ENCODE measurements at places on chromosomes 3 and 15.

DNA sequence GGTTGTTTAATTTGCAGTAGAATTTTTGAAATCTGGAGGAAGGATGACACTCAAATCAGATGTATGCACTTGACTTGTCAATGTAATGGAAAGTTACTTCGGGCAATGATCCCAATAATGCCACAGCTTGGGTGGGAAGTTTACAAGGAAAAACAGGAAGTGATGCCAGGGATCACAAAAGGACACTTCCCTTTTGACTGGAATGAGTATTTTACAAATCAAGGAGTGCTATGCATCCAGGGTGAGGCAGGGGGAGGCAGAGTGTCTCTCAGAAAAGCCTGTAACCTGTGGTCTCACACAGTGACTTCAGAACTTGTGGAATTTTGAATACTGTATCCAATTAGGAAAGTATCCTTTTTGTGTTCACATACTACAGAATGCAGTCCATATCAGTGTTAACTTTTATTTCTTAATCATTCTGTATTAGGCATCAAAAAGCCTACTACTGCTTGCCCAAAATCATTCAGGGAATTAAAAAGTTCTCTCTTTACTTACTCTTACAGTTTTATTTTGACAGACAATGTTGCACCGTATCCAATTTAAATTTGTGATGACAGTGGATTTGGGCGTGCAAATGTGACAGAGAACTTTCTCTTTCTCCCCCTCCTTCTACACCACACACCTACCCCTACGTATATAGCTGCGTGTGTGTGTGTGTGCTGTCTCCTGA is 445.1 kb downstream of the MECOM start:
- DNase-seq: peak; percentile 71

- DNase-seq: no peak
These were observed 61.5 kb downstream of the OSBPL10 start for GRCh38 chr3:31919528-31919927.

DNA sequence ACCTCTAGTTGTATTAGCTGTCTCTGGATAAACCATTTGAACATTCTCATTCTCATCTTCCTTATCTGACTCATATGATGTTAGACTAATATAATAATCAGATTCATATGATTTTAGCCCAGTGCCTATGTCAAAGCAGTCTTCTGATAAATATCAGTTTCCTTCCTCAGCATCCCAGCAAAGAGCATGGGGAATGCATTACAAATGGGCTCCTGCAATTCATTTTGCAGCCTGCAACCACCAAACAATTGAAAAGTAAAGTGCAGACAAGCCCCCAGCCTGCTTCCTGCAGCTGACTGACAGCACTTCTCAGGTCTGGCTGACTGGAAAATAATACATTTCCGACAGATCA is 78.2 kb upstream of the STAC start:
- DNase-seq: no peak

DNA sequence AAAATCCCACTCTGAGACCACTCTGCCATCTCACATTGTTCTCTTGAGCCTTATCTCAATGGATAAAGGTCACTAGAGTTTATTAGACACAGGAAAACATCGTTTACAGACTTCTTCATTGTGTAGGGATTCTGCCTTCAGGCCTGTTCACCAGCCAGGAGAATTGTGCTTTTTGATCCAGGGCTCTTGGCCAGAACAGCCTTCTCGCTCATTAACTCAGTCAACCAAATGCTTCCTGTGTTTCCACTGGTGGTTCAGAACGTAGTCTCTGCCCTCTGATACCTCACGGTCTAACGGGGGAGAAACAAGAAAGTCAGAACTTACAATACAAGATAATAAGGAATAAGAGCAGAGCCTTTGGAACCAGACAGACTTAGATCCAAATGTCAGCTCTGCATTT is 54.2 kb upstream of the TSEN2 start:
- no peak for DNase-seq

- DNase-seq: peak; percentile 6
These were observed 25.5 kb upstream of the ESYT3 start for GRCh38 chr3:138408751-138409570.

GRCh38 chr3:9825451-9826040 is 15.5 kb downstream of the TTLL3 start:
- no peak for DNase-seq

DNA sequence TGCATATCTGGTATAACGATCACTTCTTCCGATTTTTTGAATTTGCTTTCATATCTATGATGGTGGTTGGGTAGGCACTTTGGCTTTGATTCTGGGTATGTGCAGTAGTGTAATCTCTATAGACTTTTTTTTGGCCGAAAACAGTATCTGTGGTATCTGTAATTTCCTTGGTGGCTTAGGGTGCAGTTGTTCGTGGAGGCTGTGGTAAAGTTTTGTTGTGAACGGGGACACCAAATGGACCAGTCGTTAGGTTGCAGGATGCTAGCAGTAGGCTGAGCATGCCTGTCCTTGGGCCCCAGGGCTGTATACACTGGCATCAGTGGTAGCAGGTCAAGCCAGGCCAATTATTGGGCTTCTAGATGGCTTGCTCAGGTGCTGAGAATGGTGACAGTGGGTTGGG is 55.2 kb downstream of the CCDC66 start:
- no peak for DNase-seq

DNA sequence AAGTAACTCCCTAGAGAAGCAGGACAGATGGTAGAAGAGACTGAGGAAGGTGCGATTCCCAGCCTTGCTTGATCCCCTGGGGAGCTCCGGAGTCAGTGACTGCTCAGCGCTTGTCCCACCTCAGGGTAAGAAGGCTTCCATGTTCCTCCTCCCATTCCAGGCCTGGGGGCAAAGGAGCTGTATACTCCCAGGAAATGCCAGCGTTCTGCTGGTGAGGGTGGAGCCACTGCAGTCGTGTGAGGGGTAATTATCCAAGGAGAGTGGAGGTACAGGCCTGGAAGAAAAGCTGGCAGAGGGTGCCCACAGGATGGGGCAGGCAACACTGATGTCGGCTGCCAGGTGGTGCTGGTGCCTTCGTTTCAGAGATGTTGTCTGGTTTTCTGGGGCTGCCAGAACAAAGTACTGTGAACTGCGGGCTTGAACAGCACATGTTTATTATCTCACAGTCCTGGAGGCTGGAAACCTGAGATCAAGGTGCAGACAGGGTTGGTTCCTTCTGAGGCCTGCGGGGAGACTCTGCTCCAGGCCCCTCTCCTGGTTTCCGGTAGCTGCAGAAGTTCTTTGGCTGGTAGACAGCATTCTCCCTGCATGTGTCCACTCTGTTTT is 12.1 kb upstream of the APBA2 start:
- no peak for DNase-seq

DNA sequence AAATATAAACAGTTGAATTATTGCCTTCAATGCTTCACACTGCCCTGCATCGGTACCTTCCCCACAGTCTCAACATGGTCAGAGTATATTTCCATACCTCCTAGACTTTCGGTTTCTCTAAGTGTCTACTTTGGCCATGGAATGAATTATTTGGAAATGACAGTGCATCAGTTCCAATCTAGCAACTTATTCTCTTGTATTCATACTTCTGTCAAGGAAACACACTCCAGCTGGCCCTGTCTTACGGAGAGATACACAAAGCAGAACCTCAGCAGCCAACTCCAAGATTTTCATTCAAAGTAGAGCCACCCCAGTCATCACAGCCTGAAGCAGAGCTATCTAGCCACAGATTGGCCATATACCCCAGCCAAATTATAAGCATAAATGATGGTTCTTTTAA is 518.4 kb upstream of the UBE2E2 start:
- DNase-seq: no peak

DNA sequence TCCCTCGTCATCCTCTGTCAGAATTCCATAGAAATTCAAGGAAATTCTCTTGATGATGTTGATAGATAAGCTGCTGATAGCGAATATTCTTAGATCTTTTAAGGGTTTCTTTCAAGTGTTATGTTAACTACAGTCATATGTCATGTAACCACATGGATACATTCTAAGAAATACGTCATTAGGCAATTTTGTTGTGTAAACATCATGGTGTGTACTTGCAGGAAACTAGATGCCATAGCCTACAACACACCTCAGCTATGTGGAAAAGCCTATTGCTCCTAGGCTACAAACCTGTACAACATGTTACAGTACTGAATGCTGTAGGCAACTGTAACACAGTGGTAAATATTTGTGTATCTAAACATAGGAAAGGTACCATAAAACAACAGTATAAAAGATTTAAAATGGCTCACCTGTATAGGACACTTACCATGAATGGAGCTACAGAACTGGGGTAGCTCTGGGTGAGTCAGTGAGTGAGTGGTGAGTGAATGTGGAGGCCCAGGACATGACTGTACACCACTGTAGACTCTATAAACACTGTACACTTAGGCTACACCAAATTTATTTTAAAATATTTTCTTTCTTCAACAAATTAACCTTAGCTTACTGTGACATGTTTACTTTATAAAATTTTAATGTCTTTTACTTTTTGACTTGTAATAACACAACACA is 34.6 kb downstream of the GLDN start:
- DNase-seq: peak; percentile 80

GRCh38 chr3:43844757-43845156 is 154.0 kb downstream of the ABHD5 start:
- DNase-seq: no peak

DNA sequence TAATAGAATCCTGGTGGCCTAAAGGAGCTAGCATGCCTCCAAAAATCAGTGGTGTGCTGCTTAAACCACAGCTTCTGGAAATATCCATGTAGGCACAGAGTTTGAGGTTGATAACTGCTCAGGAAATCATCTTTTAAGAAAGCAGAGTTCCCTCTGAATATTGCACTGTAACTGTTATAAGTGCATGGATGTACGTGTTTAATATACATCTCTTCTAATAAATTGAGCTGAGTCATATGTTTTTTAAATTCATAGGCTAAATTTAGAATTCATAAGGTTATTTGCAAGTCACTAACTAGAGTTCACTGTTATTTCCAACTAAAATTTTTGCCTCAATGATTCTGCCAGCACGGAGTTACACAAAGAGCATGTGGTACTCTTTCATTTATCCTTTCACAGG is 68.9 kb downstream of the MYH15 start:
- DNase-seq: no peak

GRCh38 chr3:108378153-108378951 is 82.0 kb downstream of the HHLA2 start:
- DNase-seq: no peak

DNA sequence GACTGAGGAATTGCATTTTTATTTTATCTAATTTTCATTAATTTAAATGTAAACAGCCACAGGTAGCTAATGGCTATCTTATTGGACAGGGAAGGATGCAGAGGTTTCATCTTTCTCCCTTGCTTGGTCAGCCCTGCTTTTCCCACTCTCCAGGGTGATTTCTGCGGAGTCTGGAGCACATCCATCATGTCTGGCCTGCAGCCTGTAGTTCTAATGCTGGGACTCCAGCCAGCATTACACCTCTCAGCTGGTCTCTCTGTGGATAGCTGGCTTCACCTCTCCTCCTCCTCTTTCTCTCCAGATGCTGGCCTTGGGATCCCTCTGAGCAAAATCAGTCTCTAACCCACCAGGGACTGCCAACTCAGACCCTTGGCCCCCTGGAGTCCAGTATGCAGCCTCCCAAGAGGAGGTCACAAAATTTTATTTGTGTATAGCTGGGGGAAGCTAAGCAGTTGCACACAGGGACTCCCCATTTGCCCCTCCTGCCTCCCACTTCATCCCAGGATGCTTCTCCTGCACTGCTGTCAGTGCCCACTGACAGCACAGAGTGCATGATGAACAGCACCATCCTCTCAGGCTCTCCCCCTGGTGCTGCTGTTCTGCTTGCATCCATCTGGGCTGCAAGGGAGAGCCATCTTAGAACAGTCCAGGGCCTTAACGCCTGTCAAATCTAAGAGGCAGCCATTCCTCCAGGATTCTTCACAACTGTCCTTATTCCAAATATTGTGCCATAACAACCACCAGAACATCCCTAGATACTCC is 1.7 kb downstream of the BFSP2 start:
- peak; percentile 77 for DNase-seq

GRCh38 chr15:26132811-26133210 is 269.7 kb upstream of the ATP10A start:
- DNase-seq: no peak

DNA sequence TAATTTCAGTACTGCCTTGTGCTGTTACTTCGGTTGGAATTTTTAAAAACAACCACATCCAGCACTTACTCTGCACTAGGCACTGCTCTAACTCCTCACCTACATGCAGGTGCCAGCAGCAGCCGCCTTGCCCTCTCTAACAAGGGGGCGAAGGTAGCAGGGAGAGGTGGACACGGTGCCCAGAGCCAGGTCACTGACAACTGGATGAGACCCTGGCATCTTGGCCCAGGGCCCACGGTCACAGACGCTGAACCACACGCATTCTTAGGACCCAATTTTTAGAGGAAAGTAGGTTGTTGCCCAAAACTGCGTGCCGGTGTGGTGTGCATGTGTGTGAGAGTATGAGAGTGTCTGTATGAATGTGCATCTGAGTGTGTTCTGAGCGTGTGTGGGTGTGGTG is 63.4 kb upstream of the GATA2 start:
- DNase-seq: no peak

DNA sequence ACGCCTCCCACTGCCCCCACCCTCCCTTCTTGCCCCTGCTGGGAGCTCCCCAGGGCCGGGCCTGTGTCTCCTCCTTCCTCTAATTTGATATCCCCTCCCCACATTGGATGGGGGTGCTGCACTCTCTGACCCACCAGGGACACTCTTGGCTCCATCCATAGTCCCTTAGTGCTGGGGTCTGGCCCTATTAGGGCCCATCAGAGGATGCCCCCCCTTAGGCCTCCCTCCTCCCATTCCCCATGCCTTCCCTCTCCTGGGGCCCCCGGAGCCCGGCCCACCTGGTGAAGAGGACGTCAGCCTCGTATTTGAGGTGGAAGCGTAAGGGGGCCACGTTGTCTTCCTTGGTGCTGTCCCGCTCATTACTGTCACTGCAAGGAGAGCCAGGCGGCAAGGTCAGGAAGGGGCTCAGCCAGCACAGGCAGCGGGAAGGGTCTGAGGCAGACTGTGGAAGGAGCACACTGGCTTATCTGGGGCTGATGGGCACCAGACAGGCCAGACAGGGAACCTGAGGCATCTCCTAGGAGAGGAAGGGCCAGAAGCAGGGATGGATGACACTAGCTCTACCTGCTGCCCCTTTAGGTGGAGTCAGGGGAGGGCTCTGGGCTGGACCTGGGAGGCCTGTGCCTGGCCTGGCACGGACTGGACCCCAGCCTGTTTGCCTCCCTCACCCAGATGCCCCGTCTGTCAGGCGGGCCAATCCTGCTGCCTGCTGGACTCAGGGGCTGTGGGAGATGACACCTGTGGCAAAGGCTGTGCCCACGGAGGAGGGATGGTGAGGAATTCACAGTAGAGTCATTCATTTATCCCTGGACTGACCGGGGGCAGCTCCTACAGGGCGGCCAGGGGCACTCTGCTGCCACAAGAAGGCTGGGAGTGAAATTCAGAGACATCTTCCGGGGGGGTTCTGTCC is 36.2 kb downstream of the FEM1B start:
- DNase-seq: no peak

- no peak for DNase-seq
These were observed 378.4 kb upstream of the DPPA4 start for GRCh38 chr3:109715707-109716106.

GRCh38 chr3:29695201-29695600 is 414.3 kb downstream of the RBMS3 start:
- no peak for DNase-seq

GRCh38 chr3:142213298-142213697 is 12.1 kb downstream of the GK5 start:
- DNase-seq: no peak

All from IMR-90 (cell line).